ENCODE measurements at places on chromosomes 7 and 10. TPM values are rescaled to one million over a fixed set of nuclear protein-coding genes. Genes with fewer than 3 reads are reported as not detected.
A peak's percentile ranks its signal among the peaks of the same experiment; 100 is the strongest.

GRCh38 chr10:70197235-70197945 is 27.1 kb upstream of the SAR1A start:
- no peak overlapping the region for H3K27ac ChIP-seq
- DNase-seq: no peak
- H3K36me3 ChIP-seq: peaks cover 36% of the 10 kb centered on the region
- H3K4me3 ChIP-seq: no peak overlapping the region
- H3K4me1 ChIP-seq: peaks cover 13% of the 10 kb centered on the region
- no peaks in the 10 kb centered on the region for H3K27me3 ChIP-seq

- H3K36me3 ChIP-seq: no peaks in the 10 kb centered on the region
- no peak overlapping the region for H3K4me3 ChIP-seq
- no peaks in the 10 kb centered on the region for H3K4me1 ChIP-seq
- no peak for DNase-seq
These were observed 79.3 kb downstream of the CSTF2T start for GRCh38 chr10:51620131-51620530.

DNA sequence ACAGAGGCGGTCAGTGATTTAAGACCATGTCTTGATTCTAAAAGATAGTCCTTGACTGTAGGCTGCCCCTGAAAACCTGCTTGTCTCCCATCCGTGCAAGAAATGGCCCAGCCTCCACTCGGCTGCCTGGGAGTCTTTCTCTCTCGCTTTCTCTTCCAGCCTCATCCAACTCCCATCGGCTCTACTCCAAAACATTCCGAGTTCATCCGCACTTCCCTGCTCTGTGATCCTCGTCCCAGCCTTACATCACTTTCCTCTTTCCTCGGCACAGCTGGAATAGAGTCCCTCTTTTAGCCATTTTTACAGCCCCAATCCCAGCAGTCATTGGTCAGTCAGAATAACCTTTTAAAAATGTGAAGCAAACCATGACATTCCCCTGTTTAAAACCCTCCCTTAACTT is 135.1 kb downstream of the TAX1BP1 start:
- DNase-seq: no peak
- no peak overlapping the region for H3K4me3 ChIP-seq
- H3K27ac ChIP-seq: no peak overlapping the region
- peaks cover 16% of the 10 kb centered on the region for H3K4me1 ChIP-seq

Gene SLC39A12
- not detected for total RNA-seq

DNA sequence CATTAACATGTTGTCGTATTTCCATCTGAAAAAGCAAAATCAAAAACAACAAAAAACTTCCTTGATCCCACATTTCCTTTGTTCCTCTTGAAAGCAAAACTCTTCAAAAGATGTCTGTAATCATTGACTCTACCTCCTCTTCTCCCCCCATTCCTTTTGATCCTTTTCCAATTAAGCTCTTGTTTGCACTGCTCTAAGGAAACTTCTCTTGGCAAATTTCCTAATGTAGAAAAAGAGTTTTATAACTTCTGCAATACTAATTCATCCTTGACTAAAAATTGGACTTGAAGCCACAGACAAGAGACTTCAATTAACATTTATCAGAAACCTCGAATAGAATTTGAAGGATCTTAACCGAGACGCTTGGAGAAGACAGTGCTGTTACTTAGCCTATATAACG is 317.1 kb upstream of the SEMA3C start:
- no peaks in the 10 kb centered on the region for H3K4me1 ChIP-seq
- no peak overlapping the region for H3K4me3 ChIP-seq
- no peak overlapping the region for H3K27ac ChIP-seq
- H3K27me3 ChIP-seq: no peaks in the 10 kb centered on the region
- no peaks in the 10 kb centered on the region for H3K36me3 ChIP-seq
- no peak for DNase-seq

- no peaks in the 10 kb centered on the region for H3K4me1 ChIP-seq
- H3K36me3 ChIP-seq: no peaks in the 10 kb centered on the region
- H3K27me3 ChIP-seq: no peaks in the 10 kb centered on the region
- H3K27ac ChIP-seq: no peak overlapping the region
- no peak overlapping the region for H3K4me3 ChIP-seq
These were observed 590.0 kb downstream of the NRG3 start for GRCh38 chr10:82464966-82465365.

Gene SMO
- 4.7 TPM for total RNA-seq

Gene FGFBP3
- total RNA-seq: 0.31 TPM

Gene ADCYAP1R1
- total RNA-seq: 3.1 TPM

DNA sequence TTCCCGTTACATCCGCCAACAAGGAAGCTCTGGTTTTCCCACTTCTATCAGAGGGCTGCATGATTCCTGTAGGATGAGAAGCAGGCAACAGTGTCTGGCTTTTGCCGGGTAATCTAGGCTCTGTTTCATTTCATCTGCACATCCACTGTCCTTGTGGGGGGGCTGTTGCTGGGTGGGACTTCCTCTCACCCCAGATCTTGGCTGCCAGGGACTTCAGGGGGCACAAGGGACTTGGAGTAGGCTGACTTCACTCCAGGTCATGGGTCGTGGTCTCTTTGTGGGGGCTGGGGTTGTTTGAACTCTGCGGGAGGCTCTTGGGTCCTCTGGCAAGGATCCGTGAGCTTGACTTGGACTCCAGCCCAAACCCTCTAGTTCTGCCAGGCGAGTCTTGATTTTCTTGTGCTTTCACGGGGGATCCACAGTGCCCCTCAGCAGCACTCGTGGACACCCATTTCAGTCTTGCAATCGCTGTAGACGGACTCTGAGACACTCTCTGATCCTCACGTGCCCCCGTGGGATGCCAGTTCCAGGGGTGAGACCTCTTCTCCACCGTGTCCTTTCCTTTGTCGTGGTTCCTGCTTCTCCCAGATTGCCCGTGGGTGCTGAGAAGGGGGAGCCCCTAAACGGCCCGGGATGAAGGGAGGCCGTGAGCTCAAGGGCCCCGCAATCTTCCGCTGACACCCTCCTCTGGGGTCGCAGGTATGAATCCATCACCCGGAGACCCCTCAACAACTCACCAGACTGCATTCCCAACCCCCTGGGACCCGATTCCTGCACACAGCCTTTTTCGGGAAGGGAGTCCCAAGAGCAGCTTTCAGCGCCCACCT is 21.4 kb upstream of the ZNF273 start:
- peak; percentile 42 for DNase-seq
- H3K4me3 ChIP-seq: peak overlapping the region; percentile 56
- no peaks in the 10 kb centered on the region for H3K4me1 ChIP-seq
- H3K27me3 ChIP-seq: no peaks in the 10 kb centered on the region

Gene PDZD7
- 0.59 TPM for total RNA-seq

DNA sequence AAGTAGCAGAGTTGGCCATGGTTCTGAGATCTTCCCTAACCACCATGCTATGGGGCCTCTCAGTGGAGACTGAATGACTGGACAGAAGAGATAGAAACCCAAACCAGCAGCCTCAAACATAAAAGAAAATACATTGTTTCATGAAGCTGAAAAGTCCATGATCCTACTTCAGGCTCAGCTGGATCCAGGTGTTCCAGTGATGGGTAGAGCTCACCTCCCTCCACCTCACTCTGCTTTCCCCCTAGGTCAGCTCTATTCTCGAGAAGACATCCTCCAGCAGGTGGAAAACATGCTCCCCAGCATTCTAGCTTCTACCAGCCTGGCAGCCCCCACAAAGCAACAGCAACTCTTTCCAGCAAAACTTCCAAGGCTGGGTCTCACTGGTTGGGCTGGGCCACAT is 132.1 kb downstream of the OAT start:
- H3K27me3 ChIP-seq: no peaks in the 10 kb centered on the region
- no peak overlapping the region for H3K27ac ChIP-seq
- H3K4me1 ChIP-seq: no peaks in the 10 kb centered on the region
- H3K36me3 ChIP-seq: no peaks in the 10 kb centered on the region

DNA sequence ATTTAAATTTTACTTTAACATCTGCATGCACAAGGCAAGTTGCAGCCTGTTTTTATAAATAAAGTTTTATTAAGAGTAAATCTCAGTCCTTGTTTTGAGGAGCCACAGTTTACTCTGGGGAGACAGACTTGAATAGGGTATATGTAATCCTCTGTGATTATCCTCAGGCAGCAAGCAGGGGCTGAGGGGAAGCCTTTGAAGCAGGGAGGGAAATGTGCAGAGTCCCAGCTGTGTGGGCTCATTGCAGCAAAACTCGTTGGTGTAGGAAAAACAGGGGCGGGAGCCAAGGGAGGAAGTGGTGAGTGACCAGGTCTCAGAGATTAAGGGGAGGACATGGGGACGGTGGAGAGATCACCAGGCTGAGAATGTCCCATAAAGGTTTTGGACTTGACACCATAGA is 34.3 kb upstream of the SMC3 start:
- H3K4me3 ChIP-seq: no peak overlapping the region
- DNase-seq: no peak
- no peaks in the 10 kb centered on the region for H3K36me3 ChIP-seq
- no peak overlapping the region for H3K27ac ChIP-seq
- no peaks in the 10 kb centered on the region for H3K27me3 ChIP-seq
- H3K4me1 ChIP-seq: peaks cover 13% of the 10 kb centered on the region

Gene POU6F2
- total RNA-seq: 1.5 TPM

DNA sequence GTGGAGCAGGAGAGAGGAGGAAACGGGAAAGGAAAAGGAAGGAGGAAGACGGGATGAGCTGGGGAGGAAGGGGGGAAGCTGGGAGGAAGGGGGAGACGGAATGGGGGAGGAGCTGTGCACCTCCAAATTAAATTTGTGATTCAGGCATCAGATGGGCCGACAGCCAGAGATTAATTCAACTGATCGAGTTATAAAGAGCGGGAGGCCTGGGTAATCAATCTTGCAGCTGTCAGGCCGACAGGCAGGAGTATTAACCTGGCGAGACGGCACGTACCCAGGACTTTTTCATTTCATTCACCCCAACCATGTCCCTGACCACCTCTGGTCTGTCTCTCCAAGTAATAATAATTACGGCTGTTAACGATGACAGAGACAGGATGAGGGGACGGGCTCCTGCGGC is 26.2 kb downstream of the KAZALD1 start:
- no peaks in the 10 kb centered on the region for H3K36me3 ChIP-seq
- no peak for DNase-seq
- H3K4me1 ChIP-seq: no peaks in the 10 kb centered on the region
- H3K4me3 ChIP-seq: no peak overlapping the region
- H3K27ac ChIP-seq: no peak overlapping the region

DNA sequence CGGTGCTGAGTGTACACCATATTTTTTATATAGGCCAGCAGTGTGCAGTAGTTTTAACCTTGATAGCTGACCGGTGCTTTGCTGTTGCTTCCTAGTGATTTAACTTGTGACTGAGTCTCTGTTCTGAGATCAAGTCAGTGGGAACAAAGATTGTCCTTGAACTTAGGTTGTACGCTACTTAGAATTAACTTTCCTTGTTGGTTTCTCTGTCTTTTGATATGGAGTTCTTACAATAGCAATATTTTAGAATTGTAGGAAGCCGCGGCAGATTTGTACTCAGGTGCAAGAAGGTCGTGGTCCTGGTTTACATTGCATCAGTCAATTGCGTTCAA is 1.3 kb downstream of the DDX21 start:
- no peaks in the 10 kb centered on the region for H3K4me1 ChIP-seq
- no peak overlapping the region for H3K27ac ChIP-seq
- peak overlapping the region; percentile 78 for H3K4me3 ChIP-seq

DNA sequence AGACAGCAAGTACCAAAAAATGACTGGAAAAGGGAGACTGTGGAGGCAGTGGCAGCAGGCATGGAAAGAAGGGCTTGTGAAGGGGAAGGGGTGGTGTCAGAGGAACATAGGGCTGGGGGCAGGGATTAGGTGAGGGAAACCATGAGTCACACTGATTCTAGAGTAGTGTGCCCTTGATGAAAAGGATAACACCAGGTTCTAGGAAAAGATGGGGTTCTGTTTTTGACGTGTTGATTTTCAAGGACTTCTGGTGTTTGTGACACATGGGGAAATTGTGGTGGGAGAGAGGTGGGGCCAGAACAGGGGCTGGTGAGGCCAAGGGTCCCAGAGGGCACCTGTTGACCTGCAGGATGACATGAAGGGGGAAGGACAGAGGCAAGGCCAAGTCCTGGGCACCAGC is 57.1 kb downstream of the FIGNL1 start:
- H3K4me1 ChIP-seq: no peaks in the 10 kb centered on the region
- no peak overlapping the region for H3K4me3 ChIP-seq
- no peaks in the 10 kb centered on the region for H3K36me3 ChIP-seq
- no peaks in the 10 kb centered on the region for H3K27me3 ChIP-seq
- H3K27ac ChIP-seq: no peak overlapping the region

Gene NKX1-2
- not detected for total RNA-seq

GRCh38 chr7:158767707-158768106 is 61.6 kb downstream of the ESYT2 start:
- no peak overlapping the region for H3K4me3 ChIP-seq
- H3K27me3 ChIP-seq: no peaks in the 10 kb centered on the region
- peaks cover 8% of the 10 kb centered on the region for H3K4me1 ChIP-seq
- DNase-seq: no peak
- peaks cover 31% of the 10 kb centered on the region for H3K36me3 ChIP-seq
- no peak overlapping the region for H3K27ac ChIP-seq

Gene MET
- total RNA-seq: 16.1 TPM

DNA sequence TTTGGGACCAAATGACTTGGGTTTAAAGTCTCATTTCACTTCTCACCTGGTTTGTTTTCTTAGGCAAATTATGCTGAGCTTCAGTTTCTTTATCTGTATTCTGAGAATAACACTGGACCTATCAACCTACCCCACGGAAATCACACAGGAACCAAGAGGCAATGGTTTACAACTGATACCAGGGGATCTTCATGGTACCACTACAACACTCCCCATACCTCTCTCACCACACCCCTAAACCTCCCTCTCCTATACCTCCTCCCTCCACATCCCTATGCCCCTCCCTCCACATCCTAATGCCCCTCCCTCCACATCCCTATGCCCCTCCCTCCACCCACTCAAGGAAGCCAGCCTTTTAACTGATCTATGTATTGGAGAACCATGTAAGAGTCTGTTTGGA is 9.9 kb downstream of the FAM204A start:
- H3K4me1 ChIP-seq: peaks cover 3% of the 10 kb centered on the region
- DNase-seq: no peak
- no peaks in the 10 kb centered on the region for H3K27me3 ChIP-seq
- H3K4me3 ChIP-seq: no peak overlapping the region

DNA sequence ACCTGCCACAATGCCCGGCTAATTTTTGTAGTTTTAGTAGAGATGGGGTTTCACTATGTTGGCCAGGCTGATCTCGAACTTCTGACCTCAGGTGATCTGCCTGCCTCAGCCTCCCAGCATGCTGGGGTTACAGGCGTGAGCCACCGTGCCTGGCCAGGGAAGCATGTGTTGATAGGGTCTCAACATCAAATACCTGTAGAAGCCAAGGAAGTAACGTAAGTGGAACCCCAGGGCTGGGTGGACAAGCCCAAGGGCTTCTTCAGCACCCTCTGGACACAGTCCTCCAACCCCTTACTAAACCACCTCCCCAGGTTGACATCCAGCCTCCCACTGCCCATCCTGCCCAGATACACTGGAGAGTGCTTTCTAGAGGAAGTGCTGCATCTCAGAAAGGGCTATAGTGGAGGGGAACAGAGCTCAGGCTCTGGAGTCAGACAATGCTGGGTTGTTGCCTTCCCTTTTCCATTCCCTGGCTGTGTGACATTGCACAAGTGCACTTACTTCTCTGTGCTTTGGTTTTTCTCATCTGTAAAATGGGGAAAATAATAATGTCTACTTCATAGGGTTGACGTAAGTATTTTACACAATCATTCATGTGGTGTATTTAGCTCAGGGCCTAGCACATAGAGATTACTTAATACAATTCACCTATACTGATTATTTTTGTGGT is 73.9 kb upstream of the KAT6B start:
- no peak for DNase-seq
- H3K4me3 ChIP-seq: no peak overlapping the region
- no peaks in the 10 kb centered on the region for H3K4me1 ChIP-seq
- H3K27ac ChIP-seq: no peak overlapping the region
- no peaks in the 10 kb centered on the region for H3K27me3 ChIP-seq

- no peaks in the 10 kb centered on the region for H3K27me3 ChIP-seq
- H3K36me3 ChIP-seq: no peaks in the 10 kb centered on the region
- H3K27ac ChIP-seq: peak overlapping the region; percentile 98
- DNase-seq: no peak
These were observed 832 bp upstream of the TIAL1 start for GRCh38 chr10:119597405-119598186.

Gene FRMD4A
- 22.9 TPM for total RNA-seq
